ENCODE measurements at places on chromosomes 3 and 15.

DNA sequence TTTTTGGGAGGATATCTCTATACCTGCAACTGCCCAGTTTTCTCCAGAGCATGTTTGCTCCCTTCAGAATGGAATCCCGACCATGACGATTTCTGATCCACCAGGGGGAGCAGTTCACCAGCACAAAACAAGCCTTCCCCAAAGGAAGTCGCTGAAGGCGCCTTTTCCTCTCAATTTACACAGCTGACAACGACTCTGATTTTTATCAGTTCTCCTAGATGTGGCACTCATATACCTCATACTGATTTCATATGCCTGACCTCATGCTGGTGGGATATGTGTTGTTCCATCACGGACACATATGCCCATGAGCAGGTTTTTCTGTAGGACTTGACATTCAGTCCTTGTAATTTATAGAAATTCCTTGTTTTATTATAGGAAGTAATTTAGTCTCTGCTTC is 1028.2 kb downstream of the MCTP2 start:
- DNase-seq: peak; percentile 57

- DNase-seq: no peak
Observed at GRCh38 chr3:99240700-99241099, 339.2 kb upstream of the DCBLD2 start.

DNA sequence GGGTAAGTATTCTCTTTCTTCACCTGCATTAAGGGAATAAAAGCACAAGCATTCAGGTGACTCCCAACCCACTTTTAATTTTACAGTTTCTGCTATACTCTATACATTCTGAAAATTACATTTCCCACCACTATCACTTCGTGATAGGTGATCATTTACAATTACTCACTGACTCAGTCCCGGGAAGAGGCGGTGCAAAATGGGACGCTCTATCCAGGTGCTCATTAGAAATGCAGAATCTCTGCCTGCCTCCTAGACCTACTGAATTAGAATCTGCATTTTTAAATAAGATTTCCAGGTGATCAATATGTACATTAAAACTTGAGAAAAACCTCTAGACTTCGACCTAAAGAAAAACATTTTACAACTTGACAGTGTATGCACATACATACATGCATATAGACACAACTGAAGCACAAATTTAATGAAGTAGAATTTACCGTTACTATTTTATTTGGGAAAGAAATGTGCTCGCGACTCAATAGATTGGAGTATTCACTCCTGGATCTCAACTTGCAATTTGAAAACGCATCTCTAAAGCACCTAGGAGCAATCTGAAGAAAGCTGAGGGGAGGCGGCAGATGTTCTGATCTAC is 598 bp upstream of the TGFBR2 start:
- DNase-seq: no peak

DNA sequence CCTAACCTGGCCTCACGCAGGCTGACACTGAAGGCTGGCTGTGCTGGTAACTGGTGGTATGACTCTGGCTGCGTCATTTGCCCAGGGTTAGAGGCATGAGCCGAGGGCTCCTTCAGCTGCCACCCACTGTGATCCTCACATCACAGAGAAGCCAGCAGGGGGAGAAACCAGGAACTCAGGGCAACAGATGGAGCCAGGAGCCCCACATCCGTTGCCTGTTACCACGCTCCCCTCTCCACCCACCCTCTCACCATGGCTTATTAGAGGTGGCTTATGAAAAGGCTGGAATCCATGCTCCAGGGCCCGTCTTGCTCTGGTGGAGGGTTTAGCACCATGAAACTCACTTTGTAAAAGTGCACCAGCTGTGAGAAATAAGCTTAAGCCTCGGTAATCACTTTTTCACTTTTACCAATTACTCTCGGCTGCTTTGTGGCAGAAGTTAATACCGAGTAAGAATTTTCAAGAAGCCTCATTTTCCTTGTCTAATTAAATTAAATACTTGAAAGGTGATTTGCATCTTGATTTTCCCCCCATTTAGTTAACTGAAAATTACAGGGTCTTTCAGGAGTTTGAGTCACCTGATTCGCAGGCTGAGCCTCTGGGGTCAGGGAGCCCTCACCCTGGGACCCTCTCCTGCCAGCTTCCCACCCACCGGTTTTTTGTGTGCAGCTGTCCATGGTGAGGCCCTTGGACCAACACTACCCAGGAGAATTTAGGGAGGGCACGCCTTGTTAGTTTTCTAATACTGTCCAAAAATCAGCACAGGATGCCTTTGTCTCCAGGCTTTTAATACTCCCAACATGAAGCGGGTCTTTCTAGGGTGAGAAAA is 60.9 kb downstream of the ASB7 start:
- no peak for DNase-seq

DNA sequence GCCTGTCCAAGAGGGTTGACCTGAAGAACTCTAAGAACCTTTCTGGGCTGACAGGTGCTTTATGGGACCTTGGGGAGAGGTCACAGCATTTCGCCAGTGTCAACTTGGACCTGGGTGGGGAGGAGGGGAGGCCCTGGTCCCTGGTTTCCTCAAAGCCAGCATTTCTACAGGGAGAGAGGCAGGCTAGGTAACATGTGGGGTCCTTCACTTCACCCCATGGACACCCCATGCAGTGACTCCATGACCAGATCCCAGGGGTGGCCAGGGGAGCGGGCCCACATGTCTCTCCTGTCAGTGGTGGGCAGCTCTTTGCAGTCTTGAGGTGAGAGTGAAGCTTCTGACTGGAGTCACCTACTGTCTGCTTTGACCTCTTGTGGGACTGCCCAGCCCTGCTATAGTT is 35.8 kb downstream of the GOLGA6L10 start:
- no peak for DNase-seq

GRCh38 chr3:113124256-113124830 is 87.0 kb upstream of the BOC start:
- no peak for DNase-seq

GRCh38 chr15:28107111-28107903 is 8.2 kb upstream of the OCA2 start:
- no peak for DNase-seq

DNA sequence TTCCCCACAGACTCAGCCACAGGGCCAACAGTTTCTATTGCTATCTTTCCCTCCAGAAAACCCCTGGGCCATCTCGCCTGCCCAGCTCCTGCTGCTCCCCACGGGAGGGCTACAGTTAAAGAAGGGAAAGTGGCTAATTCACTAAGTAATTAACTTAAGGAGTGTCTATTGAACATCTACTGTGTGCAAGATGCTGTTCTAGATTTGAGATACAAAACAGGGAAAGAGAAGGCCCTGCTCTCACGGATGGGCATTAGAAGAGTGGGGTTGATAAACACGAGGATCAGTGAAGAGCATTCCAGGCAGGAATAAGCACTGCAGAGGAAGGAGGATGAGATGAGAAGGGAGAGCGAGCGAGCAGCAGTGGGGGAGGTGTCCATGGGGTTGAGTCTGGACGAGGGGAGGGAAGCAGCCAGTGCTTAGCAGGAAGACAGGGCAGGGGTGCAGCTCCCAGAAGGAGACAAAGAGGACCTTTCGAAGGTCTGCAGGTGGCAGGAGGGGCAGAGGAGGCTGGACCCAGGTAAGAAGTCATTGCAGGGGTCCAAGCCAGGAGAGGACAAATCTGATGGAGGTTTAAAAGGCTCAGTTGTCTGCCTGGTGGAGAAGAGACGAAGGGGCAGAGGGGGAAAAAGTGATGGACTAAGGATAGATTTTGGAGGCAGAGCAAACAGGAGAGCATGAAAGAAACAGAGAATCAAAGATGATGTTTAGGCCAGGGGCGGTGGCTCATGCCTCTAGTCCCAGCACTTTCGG is 64.7 kb downstream of the KLF15 start:
- DNase-seq: no peak

GRCh38 chr15:77696871-77697270 is 64.2 kb upstream of the LINGO1 start:
- no peak for DNase-seq

GRCh38 chr3:112818289-112818688 is 28.4 kb downstream of the CD200R1L start:
- DNase-seq: peak; percentile 42

GRCh38 chr3:29668728-29669127 is 387.9 kb downstream of the RBMS3 start:
- no peak for DNase-seq
